ENCODE measurements at places on chromosomes 3 and 15.

GRCh38 chr3:24244491-24244890 lies 250.2 kb downstream of the THRB start:
- no peak for DNase-seq

- DNase-seq, result no peak
Observed at GRCh38 chr15:70503073-70503745, 260.1 kb downstream of the UACA start.

GRCh38 chr3:99012051-99012450 lies 110.6 kb upstream of the DCBLD2 start:
- DNase-seq, result no peak

DNA sequence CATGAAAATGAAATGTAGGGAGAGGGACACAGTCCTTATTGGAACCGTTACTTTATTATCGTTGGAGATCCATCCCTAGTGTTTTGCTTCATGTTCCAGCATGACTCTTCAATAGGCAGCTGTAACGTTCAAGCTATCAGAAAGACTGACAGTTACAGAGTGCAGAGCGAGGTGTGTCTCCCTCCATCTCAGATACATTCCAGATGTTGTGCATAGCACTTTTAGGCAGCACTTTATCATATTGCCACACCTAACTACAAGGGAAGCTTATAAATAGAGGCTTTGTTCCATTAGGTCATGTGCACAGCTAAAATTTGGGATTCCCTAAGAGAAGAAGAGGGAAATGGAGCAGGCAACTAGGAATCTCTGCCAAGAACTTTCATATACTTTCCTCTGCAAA lies 1009.6 kb downstream of the ROBO2 start:
- no peak for DNase-seq

DNA sequence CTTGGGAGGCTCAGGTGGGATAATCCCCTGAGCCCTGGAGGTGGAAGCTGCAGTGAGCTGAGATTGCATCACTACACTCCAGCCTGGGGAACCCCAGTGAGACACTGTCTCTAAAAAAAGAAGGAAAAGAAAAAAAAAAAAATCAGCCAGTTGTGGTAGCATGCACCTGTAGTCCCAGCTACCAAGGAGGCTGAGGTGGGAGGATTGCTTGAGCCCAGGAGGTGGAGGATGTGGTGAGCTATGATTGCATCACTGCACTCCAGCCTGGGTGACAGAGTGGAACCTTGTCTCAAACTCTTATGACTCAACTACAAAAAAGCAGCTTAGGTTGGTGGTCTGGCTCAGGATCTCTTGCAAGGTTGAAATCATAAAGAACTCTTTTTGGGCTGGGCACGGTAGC lies 19.3 kb upstream of the GPX1 start:
- DNase-seq, result no peak

DNA sequence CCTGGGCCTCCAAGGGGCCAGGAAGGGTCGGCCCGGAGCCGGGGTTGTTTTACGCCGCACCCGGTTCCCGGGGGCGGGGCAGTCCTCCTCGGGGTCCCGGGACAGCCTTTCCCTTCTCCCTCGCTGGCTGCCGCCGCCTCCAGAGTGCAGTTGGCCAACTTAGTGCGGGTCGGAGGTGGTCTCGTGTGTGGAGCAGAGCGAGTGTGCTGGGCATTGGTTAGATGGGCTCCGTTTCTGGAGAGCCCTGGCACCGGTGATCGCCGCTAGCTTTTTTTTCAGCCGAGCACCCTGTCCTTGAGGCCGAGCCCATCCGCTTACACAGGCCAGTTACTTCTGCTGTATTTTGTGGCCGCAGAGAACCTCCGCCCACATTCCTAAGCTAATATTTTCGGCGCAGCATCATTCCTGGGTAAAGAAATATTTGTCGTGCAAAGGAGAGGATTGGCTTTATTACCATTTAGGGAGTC lies 585 bp downstream of the KIF23 start:
- DNase-seq, result peak; percentile 52

GRCh38 chr15:52710050-52710707 lies 31.0 kb upstream of the ATOSA start:
- DNase-seq, result no peak

DNA sequence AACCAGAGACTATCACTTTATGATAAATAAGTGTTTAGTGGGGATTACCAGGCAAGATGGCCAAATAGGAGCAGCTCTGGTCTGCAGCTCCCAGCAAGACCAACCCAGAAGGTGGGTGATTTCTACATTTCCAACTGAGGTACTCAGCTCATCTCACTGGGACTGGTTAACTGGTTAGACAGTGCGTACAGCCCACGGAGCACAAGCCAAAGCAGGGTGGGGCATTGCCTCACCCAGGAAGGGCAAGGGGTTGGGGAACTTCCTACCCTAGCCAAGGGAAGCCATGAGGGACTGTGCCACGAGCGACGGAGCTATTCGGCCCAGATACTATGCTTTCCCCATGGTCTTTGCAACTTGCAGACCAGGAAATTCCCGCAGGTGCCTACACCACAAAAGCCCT lies 171.0 kb downstream of the CTNNB1 start:
- no peak for DNase-seq

DNA sequence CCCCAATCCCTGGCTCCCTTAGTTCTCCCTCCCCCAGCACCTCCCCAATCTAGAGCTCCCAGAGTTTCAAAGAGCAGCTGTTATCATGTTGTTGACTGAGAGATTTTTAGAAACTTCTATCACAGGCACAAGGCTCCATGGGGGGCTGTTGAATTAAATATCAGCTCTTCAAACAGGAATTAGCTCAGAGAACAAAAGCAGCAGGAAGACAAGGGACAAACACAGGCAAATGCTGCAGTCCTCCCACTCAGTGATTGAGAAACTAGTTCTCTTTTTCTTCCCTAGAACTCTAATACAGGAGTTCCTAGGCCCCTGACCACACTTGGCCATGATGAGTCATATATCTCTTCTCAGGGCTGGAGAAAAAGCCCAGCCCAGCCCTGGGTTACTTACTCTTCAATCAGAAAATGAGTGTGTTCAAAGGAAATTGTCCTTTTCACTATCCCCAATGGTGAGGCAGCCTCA lies 262.1 kb downstream of the IGSF11 start:
- DNase-seq, result no peak

GRCh38 chr3:119346076-119346496 lies 51.9 kb downstream of the ARHGAP31 start:
- DNase-seq, result no peak

DNA sequence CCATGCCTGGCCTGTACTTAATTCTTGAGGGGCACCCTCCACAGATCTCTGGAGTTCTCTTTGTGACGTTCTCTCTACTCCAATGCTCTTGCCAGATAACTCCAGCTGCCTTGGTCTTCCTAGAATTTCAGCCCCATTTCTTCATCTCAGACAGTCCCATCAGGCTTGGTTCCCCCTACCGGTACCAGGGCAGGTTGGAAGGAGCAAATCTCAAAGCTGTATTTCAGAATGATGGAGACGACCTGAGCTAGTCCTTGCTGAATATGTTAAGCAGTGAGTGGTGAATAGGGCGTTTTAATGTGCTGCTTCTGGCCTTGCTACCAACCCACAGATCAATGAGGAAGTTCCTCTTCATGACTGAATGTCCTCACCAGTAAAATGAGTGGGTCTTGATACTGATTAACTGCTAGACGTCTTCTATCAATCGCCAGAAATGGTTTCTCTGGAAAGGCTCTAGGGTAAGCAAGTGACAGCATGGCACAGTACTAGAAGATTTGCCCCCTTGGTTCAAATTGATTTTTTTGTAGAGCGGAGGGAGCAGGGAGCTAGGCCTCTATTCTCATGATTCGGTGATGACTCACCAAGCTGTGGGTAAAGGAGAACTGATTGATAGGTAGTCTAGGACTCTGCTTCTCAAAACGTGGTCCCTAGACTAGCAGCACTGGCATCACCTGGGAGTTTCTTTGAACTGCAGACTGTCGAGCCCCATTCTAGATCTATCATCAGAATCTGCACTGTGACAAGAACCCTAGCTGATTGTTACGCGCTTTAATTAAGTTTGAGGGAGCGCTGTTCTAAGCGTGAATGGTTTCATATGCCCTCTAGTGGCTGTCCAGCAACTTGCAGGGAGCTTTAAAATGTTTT lies 67.8 kb downstream of the UBP1 start:
- peak; percentile 9 for DNase-seq

GRCh38 chr3:19644405-19644804 lies 289.6 kb downstream of the EFHB start:
- no peak for DNase-seq

DNA sequence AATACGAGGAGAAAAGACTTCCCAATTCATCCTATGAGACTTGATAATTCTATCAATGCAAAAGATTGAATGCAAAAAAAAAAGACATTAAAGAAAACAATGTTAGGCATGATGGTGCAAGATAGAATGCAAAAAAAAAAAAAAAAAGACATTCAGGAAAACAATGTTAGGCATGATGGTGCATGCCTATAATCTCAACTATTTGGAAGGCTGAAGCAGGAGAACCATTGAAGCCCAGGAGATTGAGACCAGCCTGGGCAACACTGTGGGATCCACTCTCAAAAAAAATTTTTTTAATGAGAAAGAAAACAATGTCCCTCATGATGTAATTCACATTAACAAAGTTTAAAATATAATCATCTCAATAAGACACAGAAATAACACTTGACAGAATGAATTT lies 75.9 kb downstream of the MYO9A start:
- DNase-seq, result no peak

DNA sequence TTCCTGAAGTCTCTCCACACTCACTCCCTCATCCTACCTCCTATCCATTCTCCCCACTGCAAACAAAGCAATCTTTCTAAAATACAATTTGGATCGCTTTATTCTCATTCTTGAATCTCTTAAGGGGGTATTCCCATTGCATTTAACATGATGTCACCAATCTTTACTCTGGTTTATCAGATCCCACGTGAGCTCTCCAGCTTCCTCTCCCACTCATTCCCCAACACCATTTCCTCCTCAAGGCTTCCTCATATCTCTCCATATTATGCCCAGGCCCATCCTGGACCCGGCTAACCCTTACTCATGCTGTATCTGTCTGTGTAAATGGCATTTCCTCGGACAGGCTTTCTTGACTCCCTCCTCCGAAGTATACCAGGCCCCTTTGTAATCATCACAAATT lies 165.0 kb downstream of the CD47 start:
- DNase-seq, result no peak

DNA sequence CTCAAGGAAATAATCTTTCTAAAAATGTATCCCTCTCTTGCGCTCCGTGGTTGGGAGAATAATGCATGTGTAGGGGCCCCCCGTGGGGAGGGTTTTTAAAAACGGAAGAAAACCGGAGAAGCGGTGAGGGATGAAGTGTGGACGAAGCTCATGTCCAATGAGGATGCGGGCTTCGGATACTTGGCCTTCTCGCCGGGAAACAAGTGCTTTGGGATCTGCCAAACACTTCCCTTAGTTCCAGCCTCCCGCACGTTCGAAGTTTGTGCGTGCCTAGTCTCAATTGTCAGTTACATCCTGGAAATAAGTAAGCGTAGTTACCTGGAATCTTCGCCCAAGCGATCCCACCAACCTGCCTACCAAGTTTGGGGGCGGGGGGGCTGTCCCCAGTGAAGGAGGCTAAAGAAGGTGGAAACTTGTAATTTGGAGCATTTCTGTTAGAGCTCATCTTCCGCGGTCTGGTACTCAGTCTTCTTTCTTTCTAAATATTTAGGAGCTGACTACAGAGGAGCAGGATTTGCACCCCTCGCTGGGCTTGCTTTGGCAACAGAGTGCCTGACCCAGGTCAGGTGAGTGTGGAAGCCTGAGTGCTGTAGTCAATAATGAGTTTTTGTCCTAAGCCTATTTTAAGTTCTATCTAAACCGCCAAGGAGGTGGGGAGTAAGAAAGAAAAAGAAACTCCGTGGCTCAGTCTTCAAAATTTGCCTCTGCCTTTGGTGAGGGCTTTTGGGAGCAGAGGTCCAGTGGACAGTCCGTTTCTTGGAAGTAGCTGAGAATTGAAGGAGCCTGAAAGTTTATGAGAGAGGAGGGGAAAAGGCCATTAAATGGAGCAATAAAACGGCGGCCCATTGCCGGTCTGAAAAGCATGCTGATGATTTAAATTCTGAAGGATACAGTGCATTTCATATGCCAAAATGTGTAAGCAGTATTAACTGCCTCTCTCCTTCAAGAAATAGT lies 1.1 kb downstream of the ITPR1 start:
- no peak for DNase-seq

DNA sequence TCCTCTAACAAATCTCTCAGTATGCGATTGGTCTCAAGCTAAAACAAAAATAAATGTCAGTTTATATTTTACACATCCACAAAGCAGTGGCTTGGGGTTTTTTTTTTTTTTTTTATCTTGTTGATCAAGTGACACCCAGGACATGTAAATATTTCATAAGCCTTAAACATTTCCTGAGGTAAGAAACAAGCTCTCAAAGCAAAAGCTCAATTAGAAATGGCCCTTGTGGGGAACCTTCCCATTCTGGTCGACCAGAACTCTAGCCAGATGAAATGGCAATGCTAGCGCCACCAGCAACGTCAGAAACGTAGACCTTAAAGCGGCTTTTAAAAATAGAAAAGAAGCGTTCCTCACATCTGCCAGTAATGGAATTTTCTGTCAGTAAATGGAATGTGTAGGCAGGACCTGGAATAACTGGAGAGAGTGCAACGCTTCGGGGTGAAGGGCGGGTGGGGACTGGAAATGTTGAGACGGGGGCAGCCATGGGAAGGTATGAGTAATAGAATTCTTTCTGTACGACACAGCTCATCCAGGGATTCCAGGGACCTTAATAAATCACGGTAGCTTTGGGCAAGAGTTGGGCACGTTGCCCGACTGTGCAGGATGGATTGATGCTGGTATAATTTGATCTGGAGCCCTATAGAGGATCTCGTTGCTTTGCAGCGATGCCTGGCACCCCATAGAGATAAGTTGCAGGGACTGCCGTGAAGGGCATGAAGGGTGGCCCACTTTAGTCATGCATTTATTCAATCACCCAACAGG lies 44.4 kb downstream of the BTD start:
- DNase-seq, result no peak

DNA sequence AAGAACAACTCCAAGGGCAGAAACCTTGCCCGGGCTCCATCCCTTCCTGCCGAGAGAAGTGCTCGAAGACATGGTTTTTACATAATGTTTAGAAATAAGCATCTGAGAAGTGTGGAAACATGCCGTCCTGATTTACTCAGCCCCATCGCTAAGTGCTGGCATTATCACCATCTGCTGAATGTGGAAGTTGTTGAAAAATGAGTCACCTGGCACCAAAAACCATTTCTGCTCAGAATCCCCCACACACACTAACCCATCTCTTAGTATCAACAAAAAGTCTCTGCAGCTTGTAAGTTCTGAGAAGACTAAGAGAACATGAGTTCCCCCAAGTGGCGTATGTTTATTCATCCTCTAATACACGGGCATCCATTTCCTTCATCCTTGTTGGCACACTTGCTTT lies 51.0 kb upstream of the ARL8B start:
- DNase-seq, result no peak

GRCh38 chr15:59644756-59645155 lies 12.6 kb downstream of the GTF2A2 start:
- DNase-seq, result no peak

DNA sequence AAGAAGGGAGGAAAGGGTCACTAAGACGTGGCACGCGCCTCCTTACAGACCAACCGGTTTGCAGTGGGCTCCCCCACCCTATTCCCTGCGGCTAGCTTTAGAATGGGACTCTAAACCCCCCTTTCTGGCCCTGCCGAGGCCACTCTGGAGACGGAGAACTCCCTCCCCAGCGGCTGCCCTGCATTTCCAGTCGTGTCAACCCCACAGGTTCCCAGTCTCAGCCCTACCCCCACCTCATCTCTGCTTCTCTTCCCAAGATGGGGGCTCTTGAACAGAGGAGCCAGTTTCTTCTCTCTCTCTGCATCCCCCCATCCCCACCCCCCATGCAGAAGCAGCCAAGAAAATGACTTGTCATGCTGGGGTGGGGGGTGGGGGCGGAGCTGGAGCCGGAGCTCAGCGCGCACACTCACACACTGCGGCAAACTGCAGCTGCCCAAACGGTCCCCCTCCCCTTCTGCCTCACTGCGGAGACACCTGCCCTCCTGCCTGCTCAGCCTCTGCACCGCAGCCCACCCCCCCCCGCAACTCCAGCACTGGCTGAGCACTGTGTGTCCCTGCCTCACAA lies 871 bp downstream of the MAP1A start:
- DNase-seq, result peak; percentile 58

Measured in NCI-H526 treated with DMSO at 0.1 percent for 48 hours (cell line).